ENCODE measurements at places on chromosomes 4 and X.

DNA sequence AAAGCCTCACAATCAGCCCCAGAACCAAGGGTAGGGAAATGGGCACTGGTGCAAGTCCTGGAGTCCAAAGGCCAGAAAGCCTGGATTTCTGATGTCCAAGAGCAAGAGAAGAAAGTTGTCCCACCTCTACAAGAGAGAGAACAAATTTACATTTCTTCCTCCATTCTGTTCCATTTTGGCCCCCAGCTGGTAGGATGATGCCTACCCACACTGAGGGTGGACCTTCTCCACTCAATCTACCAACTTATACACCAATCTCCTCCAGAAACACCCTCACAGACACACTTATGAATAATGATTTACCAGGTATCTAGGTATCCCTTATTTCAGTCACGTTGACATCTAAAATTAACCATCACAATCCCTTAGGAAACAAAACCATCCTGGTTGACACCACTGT lies 367.8 kb upstream of the GRIA3 start:
- peak; percentile 36 for DNase-seq

- DNase-seq = no peak
Measured at GRCh38 chrX:72685810-72686456, 28.2 kb downstream of the PHKA1 start.

GRCh38 chrX:150736475-150736874 lies 43.3 kb downstream of the MTMR1 start:
- no peak for DNase-seq

DNA sequence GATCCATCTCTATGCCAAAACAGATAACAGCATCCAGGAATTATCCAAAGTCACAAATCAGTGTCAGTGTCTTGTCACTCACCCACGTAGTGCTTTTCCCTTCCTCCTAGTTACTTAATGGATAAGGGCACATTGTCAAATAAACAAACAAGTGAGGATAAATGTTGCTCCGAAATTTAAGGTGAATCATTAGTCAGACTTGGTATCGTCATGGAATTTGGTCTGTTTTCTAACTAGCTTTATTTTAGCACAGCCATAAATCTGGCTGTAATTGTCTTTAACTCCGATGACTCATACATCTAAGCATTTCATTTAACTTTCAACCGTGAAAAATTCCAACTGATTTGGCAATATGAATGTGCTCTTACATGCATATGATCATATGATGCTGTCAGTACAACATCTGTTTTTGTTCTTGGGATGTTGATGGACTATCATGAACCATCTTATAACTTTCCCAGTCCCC lies 83.3 kb downstream of the SNCA start:
- no peak for DNase-seq

DNA sequence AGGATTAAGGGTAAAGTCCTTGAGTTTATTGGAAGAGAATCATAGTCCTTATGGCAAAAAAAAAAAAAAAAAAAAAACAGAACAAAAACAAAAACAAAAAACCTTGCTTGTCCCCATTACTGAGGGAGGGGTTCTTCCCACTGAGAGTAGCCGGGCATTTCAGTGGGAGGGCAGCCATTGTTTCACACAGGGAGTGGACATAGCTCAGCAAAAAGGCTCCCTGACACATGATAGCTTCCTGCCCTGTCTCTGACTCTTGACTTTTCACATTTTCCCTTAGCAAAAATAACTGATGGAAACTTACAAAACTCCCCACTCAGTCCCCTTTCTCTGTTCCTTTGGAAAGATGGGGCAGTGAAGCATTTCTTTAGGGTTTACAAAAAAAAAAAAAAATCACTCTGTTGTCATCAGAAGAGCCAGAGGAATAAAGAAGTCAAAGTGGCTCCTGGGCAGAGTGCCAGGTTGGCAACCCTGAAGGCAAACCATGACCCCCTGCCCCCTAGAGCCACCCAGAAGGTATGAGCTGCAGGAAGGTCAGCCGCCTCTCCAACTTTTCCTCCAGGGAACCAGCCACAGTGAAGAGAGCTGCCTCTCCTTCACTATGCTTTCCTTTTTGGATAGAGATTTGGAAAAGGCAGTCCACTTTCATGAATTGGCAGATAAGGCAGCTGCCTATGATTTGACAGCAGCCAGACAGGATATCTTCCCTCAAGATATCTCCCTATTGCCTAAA lies 170.6 kb downstream of the KDR start:
- DNase-seq = no peak

DNA sequence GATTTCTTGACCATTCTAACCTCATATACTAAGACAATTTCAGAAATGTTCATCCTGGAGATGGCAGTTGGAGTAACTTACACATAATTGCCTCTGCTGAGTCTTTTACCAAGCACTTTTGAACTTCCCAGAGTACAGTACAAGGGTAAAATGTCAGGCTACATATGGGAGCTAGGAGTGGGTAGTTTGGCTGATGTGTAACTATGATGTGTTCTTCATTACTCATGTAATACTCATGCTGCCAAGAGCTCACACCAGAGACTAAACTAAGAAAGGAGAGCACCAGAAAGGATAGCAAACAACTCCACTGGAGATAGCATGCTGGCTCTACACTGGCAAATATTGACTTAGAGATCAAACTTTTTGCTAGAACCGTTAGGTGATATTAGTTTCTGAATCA lies 194.0 kb downstream of the PDGFRA start:
- no peak for DNase-seq

DNA sequence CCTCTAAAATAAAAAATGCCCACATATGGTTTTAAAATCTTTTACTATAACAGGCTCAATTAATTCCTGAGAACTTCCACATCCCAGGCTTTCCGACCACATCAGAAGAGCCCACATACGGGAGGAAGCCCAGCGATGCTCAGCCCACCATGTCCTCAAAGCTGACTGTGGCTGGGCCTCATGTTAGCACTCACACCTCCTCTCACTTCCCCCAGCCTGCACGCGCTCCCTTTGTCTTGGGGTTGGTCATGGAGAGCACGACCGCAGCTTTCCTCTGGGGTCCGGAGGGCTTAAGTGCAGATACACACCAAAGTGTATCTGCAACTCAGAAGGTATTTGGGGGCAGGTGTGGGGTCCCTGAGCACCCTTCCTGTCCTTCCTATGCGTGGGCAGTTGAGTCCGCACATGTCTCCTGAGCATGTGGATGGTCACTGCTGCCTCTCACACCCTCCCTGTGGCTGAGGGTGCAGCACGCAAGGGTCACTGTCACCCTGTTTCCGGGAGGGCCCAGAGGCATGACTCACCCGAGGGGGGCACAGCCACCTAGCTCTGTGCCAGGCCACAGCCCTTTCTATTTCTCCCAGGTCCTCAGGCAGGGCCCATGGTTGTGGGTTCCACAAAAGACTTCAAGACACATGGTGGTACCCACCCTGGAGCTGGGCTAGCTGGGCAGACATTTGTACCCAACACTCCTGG lies 21.2 kb downstream of the WDR1 start:
- no peak for DNase-seq

- DNase-seq = no peak
Measured at GRCh38 chr4:184831153-184831552, 5.4 kb upstream of the ACSL1 start.

Measured in KBM-7 (cell line).